Naive B cell (primary cell): ENCODE measurements at places on chromosomes 2 and 18.
A peak's percentile ranks its signal among the peaks of the same experiment; 100 is the strongest.

GRCh38 chr2:20737505-20737904 is 70.6 kb downstream of the GDF7 start:
- no peak for DNase-seq

DNA sequence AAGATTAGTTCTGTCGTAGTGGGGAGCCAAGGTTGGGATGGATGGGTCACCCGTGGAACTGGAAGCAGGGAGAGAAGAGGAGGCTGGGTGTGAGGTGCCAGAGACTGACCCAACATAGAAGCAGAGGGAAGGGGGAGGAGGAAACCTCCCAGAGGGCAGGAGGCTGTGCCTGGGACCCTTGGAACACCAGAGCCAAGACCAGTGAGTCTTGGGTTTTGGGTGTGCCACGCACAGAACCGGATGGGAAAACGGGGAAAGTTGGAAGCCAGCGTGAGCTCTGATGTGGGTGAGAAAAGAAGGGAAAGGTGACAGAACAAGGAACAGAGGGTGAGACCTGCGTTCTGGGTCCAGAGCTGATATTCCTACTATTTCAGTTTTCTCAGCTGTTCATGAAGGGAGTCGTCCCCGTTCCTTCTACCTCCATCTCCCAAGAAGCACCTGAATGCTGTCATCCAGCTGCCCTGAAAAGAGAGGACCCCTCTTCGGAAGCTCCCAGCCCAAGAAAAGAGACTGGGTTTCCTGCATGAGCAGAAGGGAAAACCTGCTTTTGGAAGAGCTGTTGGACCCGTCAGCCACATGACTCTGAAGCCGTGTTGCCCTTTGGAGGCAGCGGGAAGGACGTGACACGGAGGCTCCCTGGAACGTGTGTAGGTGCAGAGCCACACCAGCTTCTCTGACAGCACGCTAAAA is 250.1 kb downstream of the NDUFA10 start:
- no peak for DNase-seq

DNA sequence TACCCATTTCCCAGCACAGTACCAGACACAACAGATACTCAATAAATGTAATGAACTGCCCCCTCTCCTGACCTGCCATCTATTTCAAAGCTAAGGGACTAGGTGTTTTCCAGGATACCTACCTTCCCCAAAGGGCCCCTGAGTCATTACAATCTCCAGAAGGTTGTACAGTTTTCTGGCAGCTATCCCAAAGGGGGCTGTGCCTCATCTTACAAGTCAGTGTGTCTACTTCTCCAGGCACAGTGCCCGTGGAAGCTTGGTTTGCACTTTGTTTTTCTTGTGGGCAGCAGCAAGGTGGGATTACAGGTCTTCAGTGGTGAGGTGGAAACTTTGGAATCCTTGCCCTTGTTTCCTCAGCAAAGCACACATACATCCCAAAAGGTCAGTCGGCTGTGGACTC is 62.8 kb upstream of the CYP26B1 start:
- no peak for DNase-seq

DNA sequence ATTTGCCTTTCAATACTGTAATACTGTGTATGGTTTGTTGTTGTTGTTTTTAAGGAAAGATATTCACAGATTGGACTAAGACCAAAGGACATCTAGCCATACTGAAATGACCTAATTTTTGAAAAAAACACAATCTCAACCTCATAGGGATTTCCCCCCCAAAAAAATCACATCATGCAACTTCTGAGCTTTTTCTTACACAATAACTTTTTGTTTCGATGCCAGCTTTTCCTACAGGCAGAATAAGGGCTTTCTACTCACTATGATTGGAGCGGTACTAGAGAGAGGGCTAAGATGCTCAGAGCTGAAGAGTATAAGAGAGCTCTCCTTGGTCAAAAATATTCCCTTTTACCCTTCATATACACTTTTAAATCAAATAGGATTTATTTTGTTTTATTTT is 32.4 kb upstream of the SLC3A1 start:
- no peak for DNase-seq

DNA sequence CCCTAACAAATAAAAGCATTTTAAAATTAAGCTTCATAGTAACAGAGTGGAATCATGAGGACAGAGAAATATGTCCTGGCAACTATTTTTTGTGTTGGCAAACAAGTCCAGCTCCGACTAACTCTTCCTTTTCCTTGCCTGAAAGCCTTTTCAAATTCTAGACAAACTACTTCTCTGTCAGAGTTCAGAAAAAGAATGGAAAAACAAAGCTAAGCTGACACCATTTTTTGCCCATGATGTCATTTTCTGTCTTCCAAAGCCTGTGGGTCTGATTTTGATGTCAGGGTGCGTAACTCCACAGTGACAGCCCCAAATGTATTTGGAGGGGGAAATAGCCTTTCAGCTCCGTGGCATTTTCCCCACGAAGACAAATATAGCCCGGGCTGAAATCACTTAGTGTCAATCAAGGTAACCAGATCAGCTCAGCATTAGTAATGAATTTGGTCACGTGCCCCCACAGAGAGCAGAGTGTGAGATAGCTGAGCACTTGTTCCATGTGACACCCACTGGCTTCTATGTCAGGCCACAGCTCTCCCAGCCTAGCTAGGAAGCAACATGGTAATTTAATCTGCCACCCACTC is 233.0 kb upstream of the SIX2 start:
- no peak for DNase-seq

- peak; percentile 4 for DNase-seq
Observed at GRCh38 chr2:68292108-68292710, 27.5 kb downstream of the CNRIP1 start.

- DNase-seq = no peak
Observed at GRCh38 chr2:172070936-172071335, 14.4 kb upstream of the DLX1 start.

DNA sequence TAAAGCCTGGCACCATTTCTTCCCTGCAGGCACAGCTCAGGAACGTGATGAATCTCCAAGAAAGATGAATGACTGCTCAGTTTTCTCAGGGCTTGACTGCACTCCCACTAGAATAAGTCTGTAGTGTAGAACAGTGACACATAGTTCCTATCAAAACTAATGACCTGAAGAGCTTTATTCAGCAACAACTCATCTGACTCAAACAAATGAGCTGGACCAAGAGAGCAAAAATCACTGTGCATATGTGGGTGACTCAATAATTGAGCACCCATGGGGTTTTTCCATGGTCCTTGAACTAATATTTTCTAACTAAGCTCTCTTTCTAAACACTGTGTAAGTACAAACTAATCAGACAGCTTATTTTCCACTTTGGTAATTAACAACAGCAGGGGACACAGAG is 61.1 kb upstream of the XDH start:
- no peak for DNase-seq

DNA sequence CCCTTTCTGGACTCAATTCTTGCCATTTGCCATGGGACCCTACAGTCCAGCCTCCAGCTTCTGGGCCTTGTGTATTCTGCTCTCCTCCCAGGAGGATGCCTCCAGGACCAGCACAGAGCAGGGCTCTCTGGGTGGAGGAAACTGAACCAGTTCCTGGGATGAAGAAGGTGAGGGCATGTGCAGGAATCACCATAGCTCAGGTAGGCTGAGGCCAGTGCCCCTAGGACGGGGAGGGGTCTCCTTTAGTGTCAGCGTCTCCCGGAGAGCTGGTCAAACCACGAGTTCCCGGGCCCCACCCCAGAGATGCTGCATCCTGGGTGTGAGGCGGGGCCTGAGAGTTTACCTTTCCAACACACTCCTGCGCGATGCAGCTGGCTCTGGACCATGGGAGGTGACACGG is 5.8 kb upstream of the PRELID3A start:
- no peak for DNase-seq

DNA sequence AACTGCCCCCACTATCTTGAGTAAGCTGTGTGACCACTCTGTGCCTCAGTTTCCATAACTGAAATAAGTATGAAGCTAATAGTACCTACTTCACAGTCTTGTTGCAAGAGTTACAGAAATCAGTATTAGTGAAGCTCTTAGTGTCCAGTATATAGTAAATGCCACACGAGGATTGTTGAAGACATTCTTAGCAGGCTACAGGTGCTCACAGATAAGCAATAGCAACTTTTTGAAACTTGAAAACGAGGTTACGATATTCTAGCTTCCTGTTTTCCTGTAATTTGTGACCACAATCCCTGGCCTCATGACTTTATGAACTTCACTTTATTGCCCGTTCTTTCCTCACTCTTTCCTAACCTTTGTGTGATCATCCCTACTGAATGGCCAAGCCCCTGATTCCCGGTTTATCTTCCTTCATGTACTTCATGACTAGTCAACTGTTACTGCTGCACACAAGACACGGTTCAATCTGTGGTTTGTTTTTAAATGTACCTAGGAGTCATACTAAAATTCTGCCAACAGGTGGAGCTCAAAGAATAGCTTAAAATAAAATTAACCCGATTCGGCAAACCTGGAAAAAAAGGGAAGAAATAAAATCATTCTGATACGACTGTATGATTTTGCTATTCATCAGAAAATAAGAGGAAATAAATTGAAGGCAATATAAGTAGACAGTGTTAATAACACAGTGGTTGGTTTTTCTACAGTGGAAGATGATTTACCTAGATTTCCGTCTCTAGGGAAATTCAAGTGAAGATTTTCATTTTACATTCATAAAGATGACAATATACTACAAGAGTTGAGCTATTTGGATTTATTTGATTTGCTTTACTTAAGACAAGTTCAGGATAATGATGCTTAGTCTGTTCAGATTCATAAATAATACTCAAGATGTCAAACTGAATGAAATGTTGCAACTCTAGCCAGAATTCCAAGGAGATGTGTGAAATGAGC is 38.1 kb upstream of the STAT1 start:
- peak; percentile 39 for DNase-seq
